ENCODE measurements at places on chromosomes 7 and 10. TPM values are rescaled to one million over a fixed set of nuclear protein-coding genes. Genes with fewer than 3 reads are reported as not detected.

DNA sequence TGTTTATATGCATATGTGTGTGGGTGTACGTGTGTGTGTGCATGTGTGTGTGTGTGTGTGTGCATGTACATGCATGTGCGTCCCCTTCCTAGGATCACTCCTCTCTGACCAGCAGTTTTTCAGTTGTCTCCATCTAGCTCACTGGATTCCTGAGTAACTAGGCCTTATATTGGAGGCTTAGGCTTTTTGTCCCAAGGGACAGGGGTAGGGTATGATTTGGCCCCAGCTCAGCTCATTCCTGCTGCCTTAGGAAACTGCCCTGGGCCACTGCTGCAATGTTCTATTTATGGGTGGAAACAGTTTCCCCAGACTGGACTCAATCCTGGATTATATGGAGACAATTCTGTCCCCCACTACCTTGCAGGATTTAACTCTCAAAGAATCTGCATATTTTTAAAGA lies 68.8 kb upstream of the SDK1 start:
- DNase-seq = no peak

GRCh38 chr7:52119537-52119936 lies 802.9 kb upstream of the COBL start:
- no peak for DNase-seq

- no peak for DNase-seq
Measured at GRCh38 chr7:134374791-134375190, 58.1 kb upstream of the SLC35B4 start.

GRCh38 chr10:89090756-89091445 lies 100.3 kb downstream of the FAS start:
- no peak for DNase-seq

- no peak for DNase-seq
Measured at GRCh38 chr7:4675771-4676367, 6.2 kb upstream of the FOXK1 start.

GRCh38 chr7:28957064-28957750 lies 923 bp downstream of the TRIL start:
- no peak for DNase-seq

INSYN2A gene
- polyA plus RNA-seq = 0.32 TPM

DNA sequence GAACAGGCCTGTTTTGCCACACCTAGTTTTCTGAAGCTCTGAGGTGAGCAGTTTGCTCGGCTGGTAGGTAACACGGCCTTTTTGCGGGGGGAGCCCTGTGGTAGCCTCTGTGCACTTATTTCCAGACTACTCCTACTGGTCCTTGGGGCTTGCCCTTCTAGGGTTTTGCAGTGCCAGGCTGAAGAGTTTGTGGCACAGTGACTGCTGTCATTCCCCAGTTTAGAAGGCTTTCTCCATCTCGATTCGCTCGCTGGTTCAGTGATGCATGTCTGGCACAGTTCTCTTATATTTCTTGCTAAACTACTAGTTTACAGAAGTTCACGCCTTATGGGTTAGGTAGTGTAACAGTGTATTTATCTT lies 711 bp downstream of the KIF20B start:
- no peak for DNase-seq

DNA sequence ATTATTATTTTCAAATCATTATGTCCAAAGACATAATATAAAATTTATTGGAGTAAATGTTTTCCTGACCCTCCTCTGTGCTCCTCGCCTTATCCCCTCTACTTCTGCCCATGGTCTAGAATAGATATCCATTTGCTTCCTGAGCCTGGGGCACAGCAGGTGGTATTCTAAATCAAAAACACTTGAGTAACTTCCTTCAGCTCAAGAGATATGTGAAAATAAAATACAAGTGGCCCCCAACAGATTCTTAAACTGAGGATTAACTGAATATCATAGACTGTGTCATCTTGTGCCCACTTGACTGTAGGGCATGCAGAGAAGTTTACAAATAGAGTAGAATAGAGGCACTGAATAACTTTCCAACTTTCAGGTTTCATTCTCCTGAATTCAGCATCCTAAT lies 59.1 kb downstream of the HGF start:
- DNase-seq = no peak

DNA sequence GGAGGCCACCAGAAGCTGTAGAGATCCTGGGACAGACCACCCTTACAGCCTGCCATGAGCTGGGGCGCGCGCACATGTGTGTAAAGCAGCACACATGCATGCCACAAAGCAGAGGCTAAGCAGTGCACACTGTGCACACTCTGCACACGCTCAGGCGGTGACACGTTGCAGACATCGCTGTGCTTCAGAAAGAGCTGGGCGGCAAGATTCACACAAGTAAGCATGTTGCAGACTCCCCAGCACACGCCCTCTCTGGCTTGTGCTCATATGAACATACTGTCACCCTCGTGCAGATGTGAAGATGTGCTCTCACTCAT lies 478.9 kb downstream of the DNAJB6 start:
- DNase-seq = no peak

MYOF gene
- polyA plus RNA-seq = 14.0 TPM

DNA sequence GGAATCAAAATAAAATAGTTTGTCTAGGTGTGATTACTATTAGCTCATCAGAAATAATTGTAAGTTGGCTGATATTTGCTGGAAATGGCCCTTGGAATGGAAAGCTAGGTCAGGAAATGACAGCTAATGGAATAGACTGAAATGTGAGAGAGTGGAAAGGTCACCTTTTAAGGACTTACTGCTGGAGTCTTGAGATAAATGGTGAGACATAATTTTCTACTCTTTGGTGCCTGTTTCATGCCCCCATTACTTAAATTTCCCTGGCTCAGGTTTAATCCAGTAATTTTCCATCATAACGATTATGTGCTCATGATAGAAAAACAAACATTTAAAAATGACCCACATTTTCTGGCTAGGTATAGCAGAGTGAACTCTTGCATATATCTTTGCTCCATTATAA lies 123.6 kb downstream of the ADAM22 start:
- DNase-seq = no peak

- DNase-seq = no peak
Measured at GRCh38 chr10:110395350-110396283, 90.9 kb upstream of the SMNDC1 start.

DNA sequence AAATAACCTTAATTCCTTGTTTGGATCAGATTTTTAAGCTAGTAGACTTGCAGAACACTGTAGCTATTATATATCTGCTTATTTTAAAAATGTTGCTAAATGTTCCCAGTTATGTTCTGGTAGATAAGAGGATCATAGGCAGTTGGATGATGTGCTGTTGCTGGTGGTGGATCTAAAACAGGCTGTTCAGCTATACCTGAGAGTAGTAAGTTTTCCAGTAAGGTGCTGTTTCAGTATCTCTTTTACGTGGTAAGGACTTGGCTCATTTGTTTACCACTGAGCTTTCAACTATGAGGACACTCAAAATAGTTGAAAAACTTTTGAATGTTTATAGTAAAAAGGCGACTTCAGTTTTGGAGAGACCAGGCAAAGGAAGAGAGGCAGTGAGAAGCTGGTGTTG lies 180.9 kb downstream of the CDK14 start:
- DNase-seq = no peak

RADIL gene
- 0.91 TPM for polyA plus RNA-seq

DNA sequence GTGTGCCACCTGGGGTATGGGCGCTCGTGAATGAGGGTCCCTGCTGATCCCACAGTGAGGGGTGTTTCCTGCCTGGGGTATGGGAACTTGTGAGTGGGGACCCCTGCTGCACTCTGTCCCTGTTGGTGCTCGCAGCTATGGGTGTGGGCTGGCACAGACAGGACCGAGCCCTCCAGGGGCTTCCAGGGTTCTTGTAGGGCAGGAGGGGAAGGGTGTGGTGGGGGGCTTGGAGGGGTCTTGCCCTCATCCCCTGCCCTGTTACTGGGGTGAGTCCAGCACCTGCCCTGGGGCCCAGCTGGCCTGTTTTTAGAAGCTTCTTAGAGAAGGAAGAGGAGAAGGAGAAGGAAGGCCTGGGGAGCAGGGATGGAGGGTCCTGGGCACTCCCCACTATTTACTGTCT lies 377.0 kb upstream of the NUPR2 start:
- no peak for DNase-seq

CFAP46 gene
- 0.34 TPM for polyA plus RNA-seq

ASIC3 gene
- polyA plus RNA-seq = 10.6 TPM

DNA sequence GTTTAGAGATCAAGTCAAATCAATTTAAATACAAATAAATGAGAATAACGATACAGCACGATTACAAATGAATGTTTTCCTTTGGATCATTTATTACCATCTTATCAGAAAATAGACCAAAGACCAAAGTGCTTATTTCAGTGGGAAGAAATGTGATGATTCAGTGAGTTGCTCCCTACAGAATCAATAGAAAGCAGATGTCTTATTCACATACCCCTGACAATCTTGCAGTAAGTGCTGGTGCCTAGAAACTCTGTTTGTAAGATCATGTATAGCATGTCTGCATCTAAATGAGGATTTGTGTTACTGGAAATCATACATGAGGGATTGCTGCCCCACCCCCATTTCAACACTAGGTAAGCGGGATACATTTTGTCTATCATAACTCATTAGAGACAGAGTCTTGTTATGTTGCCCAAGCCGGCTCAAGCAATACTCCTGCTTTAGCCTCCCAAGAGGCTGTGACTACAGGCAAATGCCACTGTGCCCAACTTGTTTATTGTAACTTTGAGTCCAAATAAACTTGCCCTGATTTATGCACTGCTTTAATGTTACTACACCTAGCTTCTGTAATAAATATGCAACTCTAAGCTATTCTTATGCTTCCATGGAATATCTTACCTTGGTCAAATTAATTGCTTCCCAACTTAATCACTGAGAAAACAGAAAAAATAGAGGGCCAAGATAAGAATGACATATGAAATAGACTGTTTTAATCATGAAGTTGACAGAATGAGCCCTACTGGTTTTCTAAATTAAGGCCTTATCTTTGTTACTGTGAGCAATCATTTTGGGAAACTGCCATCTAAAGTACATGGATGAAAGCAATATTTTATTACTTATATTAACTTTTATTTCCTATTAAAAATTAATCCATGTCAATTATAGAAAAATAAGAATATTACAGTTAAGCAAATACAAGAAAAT lies 82.5 kb downstream of the AHR start:
- DNase-seq = no peak

CFTR gene
- polyA plus RNA-seq = 0.34 TPM

DNA sequence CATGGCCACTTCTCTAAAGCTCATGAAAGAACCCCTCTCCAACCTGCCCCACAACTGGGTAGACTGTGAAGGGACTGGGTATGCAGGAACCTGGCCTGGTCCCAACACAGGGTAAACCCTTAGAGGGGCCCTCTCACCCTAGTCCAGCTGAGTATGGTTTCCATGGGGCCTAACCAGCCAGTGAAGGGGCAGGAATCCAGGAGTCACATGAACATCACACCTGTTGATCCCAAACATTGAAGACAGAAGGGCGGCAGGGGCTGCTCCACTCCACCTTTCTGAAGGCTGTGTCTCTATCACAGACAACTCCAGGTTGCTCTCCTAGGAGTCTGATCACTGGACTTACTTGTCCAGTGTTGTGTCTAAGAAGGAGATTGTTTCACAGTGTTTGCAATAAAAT lies 30.8 kb downstream of the GRID1 start:
- no peak for DNase-seq

GRCh38 chr10:95501203-95502094 lies 59.7 kb downstream of the SORBS1 start:
- no peak for DNase-seq

DNA sequence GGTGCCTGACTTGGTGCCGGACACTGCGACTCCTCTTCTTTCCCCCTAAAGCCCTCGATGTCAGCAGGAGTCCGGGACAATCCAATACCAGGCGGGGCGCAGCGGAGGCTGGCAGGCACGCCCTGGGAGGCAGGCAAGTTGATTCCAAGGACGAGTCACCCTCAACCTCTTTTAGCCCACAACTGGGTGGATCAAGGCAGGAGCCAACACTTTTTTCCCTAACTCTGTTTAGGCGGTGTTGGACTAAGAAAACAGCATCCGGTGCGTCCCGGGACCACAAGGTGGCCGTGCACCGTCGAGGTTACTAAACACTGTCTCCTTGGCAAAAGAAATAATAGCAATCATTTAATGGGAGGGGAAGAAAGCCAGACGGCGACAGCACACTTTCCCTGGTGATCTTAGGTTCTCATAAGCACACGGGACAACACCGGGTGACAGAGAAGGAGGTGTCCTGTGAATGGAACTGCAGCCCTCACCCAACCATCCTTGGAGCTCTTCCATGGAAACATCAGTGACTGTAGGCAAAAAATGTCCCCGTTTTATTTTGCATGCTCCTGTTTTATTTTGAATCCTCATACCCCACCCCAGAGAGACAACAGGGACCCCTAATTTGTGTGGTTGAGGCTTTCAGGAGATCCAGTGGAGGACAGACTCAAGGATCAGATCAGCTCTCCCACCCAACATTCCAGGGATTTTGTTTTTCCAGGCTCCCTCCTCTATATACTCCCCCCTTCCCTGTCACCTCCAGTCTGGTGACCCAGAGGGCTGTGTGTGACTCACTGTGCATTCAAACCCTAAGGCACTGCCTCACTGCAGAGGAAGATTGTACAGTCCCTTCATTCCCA lies 1.3 kb upstream of the CALCR start:
- DNase-seq = no peak

DNA sequence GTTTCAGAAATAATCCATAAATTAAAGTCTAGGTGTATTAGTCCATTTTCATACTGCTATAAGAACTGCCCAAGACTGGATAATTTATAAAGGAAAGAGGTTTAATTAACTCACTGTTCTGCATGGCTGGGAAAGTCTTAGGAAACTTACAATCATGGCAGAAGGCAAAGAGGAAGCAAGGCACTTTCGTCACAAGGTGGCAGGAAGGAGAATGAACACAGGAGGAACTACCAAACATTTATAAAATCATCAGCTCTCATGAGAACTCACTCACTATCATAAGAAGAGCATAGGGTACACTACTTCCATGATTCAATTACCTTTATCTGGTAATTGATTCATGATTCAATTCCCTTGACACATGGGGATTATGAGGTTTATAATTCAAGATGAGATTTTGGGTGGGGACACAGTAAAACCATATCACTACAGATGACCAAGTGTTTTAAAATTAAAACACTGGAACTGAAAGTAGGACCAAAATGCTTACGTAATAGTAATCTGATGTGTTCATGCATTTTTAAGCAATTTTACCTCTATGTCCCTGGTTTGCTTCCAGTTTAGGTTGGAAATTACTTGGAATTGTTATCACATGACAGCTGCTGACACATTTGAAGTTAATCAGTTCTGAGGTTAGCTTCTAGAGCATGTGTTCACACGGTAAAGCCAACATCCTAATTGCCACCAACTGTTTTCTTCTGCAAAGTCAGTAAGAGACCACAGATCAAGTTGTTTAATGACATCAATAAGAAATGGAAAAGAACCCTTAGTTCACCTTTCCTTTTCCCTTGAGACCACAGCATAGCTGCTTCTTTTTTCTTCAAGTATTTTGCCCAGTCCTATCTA lies 48.4 kb upstream of the SEMA3C start:
- DNase-seq = no peak

DNA sequence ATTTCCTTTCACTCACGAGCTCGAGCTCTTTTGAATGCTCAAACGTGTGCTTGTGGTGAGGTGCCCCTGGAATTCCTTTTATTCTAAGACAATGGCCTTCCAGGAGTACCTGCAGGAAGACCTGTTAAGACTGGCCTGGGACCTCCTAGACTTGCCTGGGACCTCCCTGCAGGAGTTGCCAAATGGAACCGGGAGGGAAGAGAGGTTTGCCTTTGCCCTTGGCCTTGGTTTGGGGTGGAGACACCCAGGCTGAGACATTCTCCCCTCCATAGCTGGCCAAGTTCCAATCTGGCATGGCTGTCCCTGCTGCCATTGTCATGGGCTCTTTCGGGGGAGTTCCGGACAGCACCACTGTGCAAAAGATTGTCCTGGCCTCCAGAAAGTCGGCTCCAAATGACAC lies 39.7 kb downstream of the DNAJB12 start:
- DNase-seq = peak; percentile 10

GRCh38 chr10:131972474-131973071 lies 9.2 kb downstream of the BNIP3 start:
- DNase-seq = no peak

POLR2J2 gene
- 4.8 TPM for polyA plus RNA-seq

CLCN1 gene
- polyA plus RNA-seq = 0.57 TPM

Data from thymus (tissue), 14 donors.